ENCODE measurements at places on chromosomes 1 and 21. TPM values are rescaled to one million over a fixed set of nuclear protein-coding genes. Genes with fewer than 3 reads are reported as not detected.
A peak's percentile ranks its signal among the peaks of the same experiment; 100 is the strongest.

GRCh38 chr1:232389744-232390143 is 240.2 kb downstream of the SIPA1L2 start:
- H3K4me3 ChIP-seq = no peak overlapping the region
- H3K4me1 ChIP-seq = peaks cover 6% of the 10 kb centered on the region
- H3K27ac ChIP-seq = no peak overlapping the region
- no peaks in the 10 kb centered on the region for H3K27me3 ChIP-seq

- no peaks in the 10 kb centered on the region for H3K36me3 ChIP-seq
- H3K27ac ChIP-seq = no peak overlapping the region
- H3K4me1 ChIP-seq = no peaks in the 10 kb centered on the region
- H3K27me3 ChIP-seq = no peaks in the 10 kb centered on the region
Observed at GRCh38 chr1:215992620-215993019, 425.5 kb downstream of the KCTD3 start.

- H3K4me3 ChIP-seq = no peak overlapping the region
- no peaks in the 10 kb centered on the region for H3K4me1 ChIP-seq
- H3K27ac ChIP-seq = no peak overlapping the region
- H3K36me3 ChIP-seq = no peaks in the 10 kb centered on the region
- H3K27me3 ChIP-seq = no peaks in the 10 kb centered on the region
- no peak for DNase-seq
Observed at GRCh38 chr1:244388961-244389360, 62.7 kb downstream of the ADSS2 start.

DNA sequence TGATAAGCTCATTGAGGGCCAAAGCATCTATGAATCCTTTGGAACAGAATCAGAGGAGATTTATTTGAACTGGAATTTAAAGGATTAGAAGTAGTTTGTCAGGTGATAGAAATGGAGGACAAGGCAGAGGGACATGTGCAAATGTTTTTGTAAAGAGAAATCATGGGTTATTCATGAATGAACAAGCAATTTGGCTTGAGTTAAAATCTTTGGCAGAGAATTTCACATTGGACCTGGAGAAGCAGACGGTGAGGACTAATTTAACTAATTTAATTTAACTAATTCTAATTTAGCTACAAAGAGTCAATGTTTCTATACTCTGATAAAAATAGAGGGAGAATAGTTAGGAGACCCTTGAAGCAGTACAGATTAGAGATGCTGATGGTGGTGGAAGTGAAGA is 36.3 kb downstream of the SNX7 start:
- no peak overlapping the region for H3K27ac ChIP-seq
- H3K4me3 ChIP-seq = no peak overlapping the region
- no peaks in the 10 kb centered on the region for H3K4me1 ChIP-seq
- no peaks in the 10 kb centered on the region for H3K27me3 ChIP-seq
- H3K36me3 ChIP-seq = peaks cover 28% of the 10 kb centered on the region

- no peak for DNase-seq
- peak overlapping the region; percentile 72 for H3K27ac ChIP-seq
- no peaks in the 10 kb centered on the region for H3K36me3 ChIP-seq
Observed at GRCh38 chr1:119713749-119714456, 2.2 kb downstream of the PHGDH start.

DNA sequence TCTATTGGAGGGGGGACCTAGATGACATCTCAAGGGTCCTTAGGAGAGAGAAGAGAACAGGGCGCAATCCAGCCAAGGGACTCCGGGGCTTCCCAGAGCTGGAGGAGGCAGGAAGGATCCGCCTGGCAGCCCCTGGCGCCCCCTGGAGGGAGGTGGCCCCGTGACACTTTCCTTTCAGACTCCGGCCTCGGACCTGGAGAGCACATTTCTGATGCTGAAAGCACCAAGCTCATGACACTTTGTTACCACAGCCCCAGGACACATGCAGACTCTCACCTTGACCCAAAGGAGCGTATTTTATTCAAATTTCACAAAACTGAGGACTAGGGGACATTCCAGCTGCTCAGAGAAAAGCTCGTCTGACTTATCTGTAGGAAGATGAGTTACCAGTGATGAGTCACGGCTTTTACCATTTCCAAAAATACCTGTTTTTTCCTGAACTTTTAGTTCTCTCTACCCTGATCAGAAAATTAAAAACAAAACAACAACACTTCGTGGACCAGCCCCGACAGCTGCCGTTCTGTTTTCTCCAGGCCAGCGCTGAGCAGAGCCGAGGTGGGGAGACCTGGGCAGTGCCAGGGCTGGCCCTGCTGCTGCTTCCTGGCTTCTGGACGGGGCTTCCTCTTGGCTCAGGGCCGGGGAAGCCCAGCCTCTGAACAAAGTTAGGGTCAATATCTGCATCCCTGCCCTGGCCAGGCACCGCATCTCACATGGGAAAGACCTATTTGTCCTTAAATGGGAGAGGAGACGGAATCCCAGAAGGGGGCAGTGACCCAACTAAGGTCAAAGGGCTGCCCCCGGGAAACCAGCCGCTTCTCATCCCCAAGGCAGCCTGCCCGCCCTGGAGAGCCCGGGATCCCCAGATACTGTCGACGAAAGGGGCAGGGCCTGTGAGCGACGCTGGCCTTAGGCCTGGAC is 21.6 kb upstream of the POFUT2 start:
- H3K4me3 ChIP-seq = no peak overlapping the region
- DNase-seq = peak; percentile 77
- no peaks in the 10 kb centered on the region for H3K36me3 ChIP-seq

DNA sequence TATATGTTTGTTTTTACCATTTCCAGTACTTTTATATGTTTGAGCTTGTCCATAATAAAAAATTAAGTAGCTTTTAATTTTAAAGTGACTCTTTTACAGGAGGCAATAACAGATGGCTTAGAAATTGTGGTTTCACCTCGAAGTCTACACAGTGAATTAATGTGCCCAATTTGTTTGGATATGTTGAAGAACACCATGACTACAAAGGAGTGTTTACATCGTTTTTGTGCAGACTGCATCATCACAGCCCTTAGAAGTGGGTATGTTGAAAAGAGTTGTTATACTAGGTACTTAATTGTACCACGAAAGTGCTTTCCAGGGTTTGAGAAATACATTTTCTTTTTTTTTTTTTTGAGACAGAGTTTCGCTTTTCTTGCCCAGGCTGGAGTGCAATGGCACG is 46.1 kb downstream of the RNF2 start:
- H3K4me1 ChIP-seq = no peaks in the 10 kb centered on the region
- H3K4me3 ChIP-seq = no peak overlapping the region
- peaks cover 70% of the 10 kb centered on the region for H3K36me3 ChIP-seq
- H3K27me3 ChIP-seq = no peaks in the 10 kb centered on the region
- no peak for DNase-seq

DNA sequence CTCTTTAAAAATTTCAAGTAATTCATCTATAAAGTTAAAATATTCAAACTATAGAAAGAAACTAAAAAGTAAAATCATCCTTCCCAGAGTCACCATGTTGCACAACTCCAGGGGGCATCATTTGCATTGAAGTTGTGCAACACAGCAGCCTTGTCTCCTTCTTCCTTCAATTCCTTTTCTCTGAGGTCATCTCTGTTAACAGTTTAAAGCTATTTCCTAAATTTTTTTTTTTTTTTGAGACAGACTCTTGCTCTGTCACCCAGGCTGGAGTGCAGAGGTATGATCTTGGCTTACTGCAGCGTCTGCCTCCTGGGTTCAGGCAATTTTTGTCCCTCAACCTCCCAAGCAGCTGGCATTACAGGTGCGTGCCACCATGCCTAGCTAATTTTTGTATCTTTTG is 7.1 kb downstream of the RHBG start:
- peaks cover 37% of the 10 kb centered on the region for H3K27me3 ChIP-seq
- H3K4me3 ChIP-seq = no peak overlapping the region
- no peak for DNase-seq
- H3K4me1 ChIP-seq = no peaks in the 10 kb centered on the region

DNA sequence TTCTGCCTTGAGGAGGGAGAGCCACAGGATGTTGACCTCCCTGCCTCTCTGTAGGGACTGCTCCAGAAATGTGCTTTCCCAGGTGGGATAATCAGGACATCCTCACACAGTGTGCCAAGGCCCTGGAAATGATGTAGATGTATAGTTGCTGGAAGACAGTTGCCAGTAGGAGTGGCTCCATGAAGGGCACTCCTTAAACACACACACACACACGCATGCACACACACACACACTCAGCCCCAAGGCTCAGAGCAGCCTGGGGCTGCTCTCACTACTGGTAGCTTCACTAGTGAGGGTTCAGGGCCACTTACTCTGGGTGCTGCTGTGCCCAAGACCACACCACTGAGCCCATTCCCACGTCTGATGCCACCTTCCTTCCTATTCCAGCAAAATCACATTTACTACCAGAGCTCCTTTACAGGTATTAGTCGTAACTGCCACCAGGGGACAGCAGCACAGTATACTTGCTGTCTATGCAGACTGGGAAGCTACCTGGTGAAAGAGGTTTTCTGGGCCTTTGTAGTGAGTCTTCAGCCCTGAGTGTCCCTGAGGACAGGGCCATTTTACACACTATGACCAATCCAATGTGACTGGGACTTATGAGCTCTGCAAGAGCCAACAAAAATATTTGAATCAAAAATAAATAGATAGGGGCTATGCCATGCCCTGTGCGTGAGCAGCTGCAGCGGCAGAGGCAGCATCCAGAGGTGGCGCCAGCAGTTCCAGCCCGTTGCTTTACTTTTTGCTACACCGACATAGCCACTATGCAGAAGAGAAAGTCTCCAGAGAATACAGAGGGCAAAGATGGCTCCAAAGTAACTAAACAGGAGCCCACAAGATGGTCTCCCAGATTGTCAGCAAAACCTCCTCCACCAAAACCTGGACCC is 15.0 kb downstream of the CRNN start:
- no peak for DNase-seq
- peaks cover 21% of the 10 kb centered on the region for H3K27me3 ChIP-seq
- H3K27ac ChIP-seq = no peak overlapping the region

- H3K4me3 ChIP-seq = no peak overlapping the region
- H3K36me3 ChIP-seq = no peaks in the 10 kb centered on the region
- peaks cover 67% of the 10 kb centered on the region for H3K27me3 ChIP-seq
Observed at GRCh38 chr1:39713557-39713956, 22.3 kb upstream of the HPCAL4 start.

- peaks cover 29% of the 10 kb centered on the region for H3K36me3 ChIP-seq
- no peaks in the 10 kb centered on the region for H3K27me3 ChIP-seq
- no peak overlapping the region for H3K4me3 ChIP-seq
- DNase-seq = no peak
- peaks cover 97% of the 10 kb centered on the region for H3K4me1 ChIP-seq
Observed at GRCh38 chr1:65059930-65060538, 88.0 kb upstream of the AK4 start.

GRCh38 chr1:169368406-169368769 is 393 bp downstream of the BLZF1 start:
- H3K4me3 ChIP-seq = peak overlapping the region; percentile 82
- H3K27me3 ChIP-seq = no peaks in the 10 kb centered on the region
- H3K27ac ChIP-seq = peak overlapping the region; percentile 90
- peaks cover 39% of the 10 kb centered on the region for H3K4me1 ChIP-seq
- H3K36me3 ChIP-seq = peaks cover 33% of the 10 kb centered on the region

DNA sequence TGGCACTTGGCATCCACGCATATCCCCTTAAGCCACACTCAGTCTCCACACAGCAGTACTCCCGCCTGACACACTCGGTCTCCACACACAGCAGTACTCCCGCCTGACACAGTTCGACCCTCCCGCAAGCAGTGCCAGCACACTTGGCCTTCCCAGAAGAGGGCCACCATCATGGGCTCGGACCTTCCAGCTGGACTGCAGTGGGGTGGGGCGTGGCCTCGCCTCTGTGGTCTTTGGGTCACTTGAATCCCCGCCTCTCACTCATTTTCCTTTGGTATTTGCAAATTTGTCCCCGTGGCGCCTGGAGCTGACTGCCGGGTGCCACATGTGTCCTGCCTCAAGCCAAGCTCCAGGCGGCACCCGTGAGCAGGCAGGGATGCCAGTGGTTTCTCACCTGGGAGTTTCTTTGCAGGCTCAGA is 63.7 kb downstream of the FAAP20 start:
- no peak overlapping the region for H3K27ac ChIP-seq
- H3K27me3 ChIP-seq = peaks cover 6% of the 10 kb centered on the region
- H3K36me3 ChIP-seq = no peaks in the 10 kb centered on the region
- DNase-seq = peak; percentile 9
- no peak overlapping the region for H3K4me3 ChIP-seq

GRCh38 chr21:31893851-31894415 is 21.1 kb downstream of the HUNK start:
- no peak for DNase-seq
- peaks cover 39% of the 10 kb centered on the region for H3K27me3 ChIP-seq
- H3K36me3 ChIP-seq = no peaks in the 10 kb centered on the region
- H3K27ac ChIP-seq = no peak overlapping the region

DNA sequence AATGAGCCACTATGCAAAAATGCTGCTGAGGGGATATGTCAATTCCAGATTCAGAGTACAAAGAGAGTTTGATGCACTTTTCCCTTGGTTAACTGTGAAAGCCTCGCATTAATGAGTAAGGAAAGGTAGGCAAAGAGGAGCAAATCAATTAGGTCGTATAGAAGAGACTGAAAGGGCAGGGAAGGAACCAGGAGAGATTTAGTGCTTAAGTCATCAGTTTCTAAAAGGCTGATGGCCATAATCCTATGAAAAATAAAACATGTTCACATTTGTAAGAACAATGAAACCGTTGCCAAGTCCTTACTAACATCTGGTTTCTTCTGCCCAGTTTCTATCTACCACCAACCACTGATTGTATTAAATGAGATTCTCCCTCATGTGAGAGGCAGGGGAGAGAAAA is 118.4 kb upstream of the PALMD start:
- no peak overlapping the region for H3K27ac ChIP-seq
- no peaks in the 10 kb centered on the region for H3K36me3 ChIP-seq
- H3K4me1 ChIP-seq = peaks cover 25% of the 10 kb centered on the region
- DNase-seq = no peak
- no peak overlapping the region for H3K4me3 ChIP-seq

GRCh38 chr1:227790034-227790400 is 25.5 kb upstream of the PRSS38 start:
- H3K4me1 ChIP-seq = peaks cover 39% of the 10 kb centered on the region
- no peak for DNase-seq
- no peak overlapping the region for H3K27ac ChIP-seq
- no peaks in the 10 kb centered on the region for H3K36me3 ChIP-seq

DNA sequence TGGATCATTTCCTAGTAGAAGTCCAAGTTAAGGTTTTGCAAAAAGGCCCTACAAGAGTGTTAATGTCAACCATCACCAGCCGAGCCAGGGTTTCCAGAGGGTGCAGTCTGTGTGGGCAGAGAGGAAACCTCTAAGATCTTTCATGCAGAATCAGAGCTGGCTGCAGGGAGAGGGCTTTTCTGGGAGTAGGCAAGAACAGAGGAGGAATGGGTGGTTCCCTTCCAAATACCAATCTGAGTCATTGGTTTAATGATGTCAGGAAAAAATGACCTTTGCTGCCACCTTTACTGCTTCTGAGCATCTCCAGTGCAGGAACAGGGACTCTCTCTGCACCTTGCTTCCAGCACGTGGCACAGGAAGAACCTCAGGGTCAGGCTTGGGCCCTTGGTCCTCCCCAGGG is 73.8 kb downstream of the TNR start:
- no peaks in the 10 kb centered on the region for H3K36me3 ChIP-seq
- peaks cover 21% of the 10 kb centered on the region for H3K27me3 ChIP-seq
- no peak overlapping the region for H3K27ac ChIP-seq
- H3K4me3 ChIP-seq = no peak overlapping the region
- DNase-seq = no peak

The IL19 gene
- total RNA-seq = not detected

The KRTAP26-1 gene
- not detected for total RNA-seq

Data from left ventricle myocardium inferior (tissue), 1 donor.